ENCODE measurements at places on chromosomes 7 and 10. TPM values are rescaled to one million over a fixed set of nuclear protein-coding genes. Genes with fewer than 3 reads are reported as not detected.

- peaks cover 10% of the 10 kb centered on the region for H3K27me3 ChIP-seq
- H3K36me3 ChIP-seq = no peaks in the 10 kb centered on the region
- no peak overlapping the region for H3K27ac ChIP-seq
- DNase-seq = no peak
- no peak overlapping the region for H3K4me3 ChIP-seq
- no peaks in the 10 kb centered on the region for H3K4me1 ChIP-seq
Measured at GRCh38 chr10:49369216-49370162, 26.4 kb downstream of the DRGX start.

The FAM24B gene
- 8.0 TPM for total RNA-seq

DNA sequence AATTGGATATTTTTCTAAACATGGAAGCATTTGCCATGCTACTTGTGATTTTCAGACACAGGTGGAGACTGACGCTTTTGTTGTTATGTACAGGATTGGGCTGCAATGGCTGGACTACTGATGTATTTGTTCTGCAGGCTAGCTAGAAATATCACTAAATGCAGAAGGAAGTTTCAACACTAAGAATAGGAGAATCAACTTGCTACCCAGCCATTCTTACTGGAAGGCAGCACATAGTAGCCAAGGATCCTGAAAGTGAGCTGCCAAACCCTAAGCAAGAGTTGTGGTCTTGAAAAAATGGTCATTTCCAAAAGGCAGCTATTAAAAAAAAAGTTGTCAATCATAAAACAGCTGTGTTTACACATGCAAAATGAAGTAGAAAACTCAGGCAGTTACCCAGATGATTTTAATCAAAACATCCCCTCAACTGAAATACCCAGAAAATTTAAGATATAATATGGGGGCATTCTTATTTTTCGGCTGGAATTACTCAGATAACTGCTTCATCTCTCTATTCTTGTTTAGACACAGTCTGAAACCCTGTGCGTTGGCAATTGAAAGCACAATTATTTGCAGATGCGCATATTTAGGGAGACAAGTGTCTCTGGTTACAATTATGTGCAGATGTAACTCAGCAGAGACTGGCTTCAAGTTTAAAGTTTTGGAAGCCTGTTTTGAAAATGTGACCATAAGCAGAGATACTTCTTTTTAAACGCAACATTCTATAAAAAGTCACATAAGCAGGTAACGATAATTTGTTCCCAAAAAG, 31.2 kb downstream of the GFRA1 start:
- no peak overlapping the region for H3K4me3 ChIP-seq
- no peaks in the 10 kb centered on the region for H3K4me1 ChIP-seq
- H3K27ac ChIP-seq = no peak overlapping the region
- no peak for DNase-seq
- no peaks in the 10 kb centered on the region for H3K36me3 ChIP-seq
- H3K27me3 ChIP-seq = peaks cover 72% of the 10 kb centered on the region

The NUB1 gene
- 36.9 TPM for total RNA-seq

DNA sequence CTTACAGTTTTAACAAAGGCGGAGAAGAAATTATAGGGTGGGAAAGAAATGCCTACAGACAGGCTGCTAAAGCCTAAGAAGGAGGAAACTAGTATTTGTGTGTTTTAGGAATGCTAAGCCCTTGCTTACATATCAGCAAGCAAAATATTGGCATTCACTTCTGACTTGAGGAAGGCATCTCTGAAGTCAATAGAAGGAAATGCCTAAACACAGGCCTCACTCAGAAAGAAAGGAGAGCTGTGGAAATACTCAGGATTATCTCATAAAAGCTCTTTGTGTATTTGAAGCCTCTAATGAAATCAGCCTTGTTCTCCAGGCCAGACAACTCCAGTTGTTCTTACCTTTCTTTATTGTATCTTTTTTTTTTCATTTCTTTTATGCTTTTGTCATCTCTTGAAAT, 158.0 kb downstream of the AUTS2 start:
- no peak overlapping the region for H3K27ac ChIP-seq
- H3K4me1 ChIP-seq = peaks cover 29% of the 10 kb centered on the region
- H3K27me3 ChIP-seq = no peaks in the 10 kb centered on the region
- H3K4me3 ChIP-seq = no peak overlapping the region
- DNase-seq = peak; percentile 22
- no peaks in the 10 kb centered on the region for H3K36me3 ChIP-seq

DNA sequence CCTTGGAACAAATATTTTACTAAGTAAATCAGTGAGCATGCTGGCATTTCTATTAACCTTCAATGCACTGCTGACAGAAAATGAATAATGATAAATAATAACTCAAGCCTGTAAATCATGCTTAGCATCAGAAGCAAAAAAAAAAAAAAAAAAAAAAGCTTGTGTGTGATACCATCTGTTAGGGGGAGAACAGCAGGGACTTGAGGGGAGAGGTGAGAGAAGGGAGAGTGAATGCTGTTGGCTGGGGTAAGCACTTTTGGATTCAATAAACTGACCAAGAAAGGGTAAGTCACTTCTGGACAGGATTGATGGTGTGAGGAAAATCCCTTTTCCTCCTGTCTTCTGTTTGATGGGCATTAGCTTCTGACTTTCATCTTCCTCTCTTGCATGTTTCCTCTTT, 996.4 kb downstream of the KCNMA1 start:
- H3K27me3 ChIP-seq = no peaks in the 10 kb centered on the region
- no peaks in the 10 kb centered on the region for H3K36me3 ChIP-seq
- DNase-seq = no peak

The OPN4 gene
- total RNA-seq = not detected

The MMD2 gene
- total RNA-seq = not detected

DNA sequence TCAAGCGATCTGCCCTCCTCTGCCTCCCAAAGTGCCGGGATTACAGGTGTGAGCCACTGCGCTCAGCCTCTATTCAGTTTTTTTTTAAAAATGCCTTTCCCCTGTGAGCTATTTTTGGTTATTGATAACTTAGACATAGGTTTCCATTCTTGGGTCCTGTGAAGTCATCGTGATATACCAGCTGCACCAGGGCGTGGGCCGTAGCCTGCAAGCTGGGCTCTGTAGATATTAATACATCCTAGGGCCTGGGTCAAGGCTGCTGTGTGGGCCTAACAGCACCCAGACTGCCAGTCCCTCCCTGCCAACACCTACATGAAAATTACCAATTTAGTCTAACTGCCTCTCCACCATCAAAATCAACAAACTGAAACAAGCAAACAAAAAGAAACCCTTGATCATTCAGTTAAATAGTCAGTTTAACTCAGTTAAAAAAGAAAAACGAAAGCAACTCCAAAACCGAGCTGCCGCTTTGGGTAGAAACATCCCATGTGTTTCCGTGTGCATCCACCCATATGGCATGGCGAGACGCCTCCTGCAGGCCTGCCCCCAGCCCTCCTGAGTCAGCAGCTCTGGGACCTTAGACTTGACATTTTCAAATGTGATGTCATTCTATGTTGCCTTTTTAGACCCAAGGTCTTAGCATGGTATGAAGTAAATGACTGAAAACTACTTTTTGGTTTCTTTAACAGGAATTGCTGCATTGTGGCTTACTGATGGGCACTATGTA, 330.2 kb downstream of the GLRX3 start:
- H3K27ac ChIP-seq = no peak overlapping the region
- H3K4me1 ChIP-seq = no peaks in the 10 kb centered on the region
- DNase-seq = no peak
- no peak overlapping the region for H3K4me3 ChIP-seq

- DNase-seq = no peak
- no peak overlapping the region for H3K27ac ChIP-seq
- peaks cover 7% of the 10 kb centered on the region for H3K4me1 ChIP-seq
Measured at GRCh38 chr10:114174695-114175188, 739 bp upstream of the CCDC186 start.

GRCh38 chr10:118983263-118983662, 46.3 kb upstream of the NANOS1 start:
- no peaks in the 10 kb centered on the region for H3K27me3 ChIP-seq
- no peaks in the 10 kb centered on the region for H3K36me3 ChIP-seq
- no peak for DNase-seq
- peaks cover 5% of the 10 kb centered on the region for H3K4me1 ChIP-seq

The TEX36 gene
- 0.61 TPM for total RNA-seq

GRCh38 chr7:45968312-45968711, 47.2 kb upstream of the IGFBP3 start:
- H3K4me1 ChIP-seq = no peaks in the 10 kb centered on the region
- no peak for DNase-seq
- no peak overlapping the region for H3K27ac ChIP-seq
- no peak overlapping the region for H3K4me3 ChIP-seq
- H3K36me3 ChIP-seq = no peaks in the 10 kb centered on the region

The LOXL4 gene
- not detected for total RNA-seq

- no peak overlapping the region for H3K27ac ChIP-seq
- no peaks in the 10 kb centered on the region for H3K4me1 ChIP-seq
- no peak overlapping the region for H3K4me3 ChIP-seq
- no peaks in the 10 kb centered on the region for H3K27me3 ChIP-seq
- no peaks in the 10 kb centered on the region for H3K36me3 ChIP-seq
- DNase-seq = no peak
Measured at GRCh38 chr7:31070991-31071644, 19.0 kb downstream of the ADCYAP1R1 start.

DNA sequence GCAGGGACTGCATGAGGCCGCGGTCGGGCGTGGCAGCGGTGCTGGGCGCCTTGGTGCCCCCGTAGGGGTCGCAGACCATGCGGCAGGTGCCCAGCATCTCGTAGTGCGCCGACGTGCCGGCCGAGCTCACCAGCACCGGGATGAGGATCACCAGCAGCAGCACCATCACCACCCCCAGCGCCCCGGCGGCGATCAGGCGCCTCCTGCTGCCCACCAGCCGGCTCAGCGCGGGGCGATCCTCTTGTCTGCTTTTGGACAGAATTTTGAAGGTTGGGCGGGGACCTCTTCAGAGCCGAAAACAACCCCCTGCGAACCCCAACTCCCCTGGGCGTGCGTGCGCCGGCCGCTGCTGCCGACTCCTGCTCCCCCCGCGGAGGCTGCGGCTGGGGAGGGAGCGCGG, 779 bp downstream of the C1QL3 start:
- peak overlapping the region; percentile 37 for H3K4me3 ChIP-seq
- H3K4me1 ChIP-seq = peaks cover 8% of the 10 kb centered on the region
- H3K27ac ChIP-seq = no peak overlapping the region

GRCh38 chr7:102991540-102992214, 78.9 kb downstream of the LRRC17 start:
- peak; percentile 93 for DNase-seq
- no peak overlapping the region for H3K27ac ChIP-seq
- H3K36me3 ChIP-seq = no peaks in the 10 kb centered on the region
- H3K4me3 ChIP-seq = no peak overlapping the region
- no peaks in the 10 kb centered on the region for H3K27me3 ChIP-seq
- H3K4me1 ChIP-seq = peaks cover 22% of the 10 kb centered on the region
